ENCODE measurements at places on chromosomes 16 and 17.

DNA sequence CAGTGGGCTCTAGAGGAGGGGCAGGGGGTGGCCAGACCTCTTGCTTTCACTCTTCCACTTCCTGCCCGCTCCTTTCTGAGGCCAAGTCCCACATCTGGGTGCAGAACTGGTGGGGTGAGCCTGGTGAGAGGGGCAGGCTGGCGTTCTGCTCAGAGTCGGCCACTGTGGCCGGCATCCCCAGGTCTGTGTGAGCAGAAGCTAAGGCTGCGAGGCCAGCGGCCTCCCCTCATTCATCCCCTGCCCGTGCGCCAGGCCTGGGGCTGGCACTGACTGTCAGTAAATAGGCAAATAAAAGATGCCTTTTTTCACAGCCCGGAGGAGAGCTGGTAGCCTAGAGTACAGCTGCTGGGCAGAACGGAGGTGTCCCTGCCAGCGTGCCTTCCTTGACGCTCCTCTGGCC lies 1.2 kb downstream of the DEF8 start:
- DNase-seq = no peak

- DNase-seq = no peak
Measured at GRCh38 chr17:72654706-72655105, 437.8 kb downstream of the SLC39A11 start.

- peak; percentile 41 for DNase-seq
Measured at GRCh38 chr16:89956505-89957215, 8.1 kb downstream of the DEF8 start.

- no peak for DNase-seq
Measured at GRCh38 chr16:49590166-49590871, 216.7 kb downstream of the C16orf78 start.

DNA sequence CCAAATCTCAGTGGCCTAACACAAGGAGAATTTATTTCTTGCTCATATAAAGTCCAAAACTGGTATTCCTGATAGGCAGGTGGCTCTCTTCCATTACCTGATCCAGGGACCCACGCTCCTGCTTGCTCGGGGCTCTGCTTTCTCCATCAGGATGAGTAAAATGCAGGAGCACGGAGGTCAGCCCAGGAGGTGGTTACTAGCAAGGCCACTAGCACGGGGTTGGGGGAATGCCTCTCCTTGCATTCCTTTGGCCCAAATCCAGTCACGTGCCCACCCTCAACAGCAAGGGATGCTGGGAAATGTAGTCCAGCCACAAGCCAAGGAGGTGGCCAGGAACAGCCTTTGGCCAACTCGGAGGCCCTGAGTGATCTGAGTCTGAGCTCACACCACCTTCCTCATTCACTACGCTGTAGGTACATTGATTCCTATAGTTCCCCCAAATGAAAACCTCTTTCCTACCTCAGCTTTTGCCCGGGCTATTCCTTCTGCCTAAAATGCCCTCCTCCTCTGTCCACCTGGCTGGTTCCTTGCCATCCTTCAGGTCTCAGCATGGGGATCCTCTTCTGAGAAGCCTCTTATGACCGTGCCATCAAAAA lies 38.3 kb upstream of the HAPSTR1 start:
- peak; percentile 70 for DNase-seq

DNA sequence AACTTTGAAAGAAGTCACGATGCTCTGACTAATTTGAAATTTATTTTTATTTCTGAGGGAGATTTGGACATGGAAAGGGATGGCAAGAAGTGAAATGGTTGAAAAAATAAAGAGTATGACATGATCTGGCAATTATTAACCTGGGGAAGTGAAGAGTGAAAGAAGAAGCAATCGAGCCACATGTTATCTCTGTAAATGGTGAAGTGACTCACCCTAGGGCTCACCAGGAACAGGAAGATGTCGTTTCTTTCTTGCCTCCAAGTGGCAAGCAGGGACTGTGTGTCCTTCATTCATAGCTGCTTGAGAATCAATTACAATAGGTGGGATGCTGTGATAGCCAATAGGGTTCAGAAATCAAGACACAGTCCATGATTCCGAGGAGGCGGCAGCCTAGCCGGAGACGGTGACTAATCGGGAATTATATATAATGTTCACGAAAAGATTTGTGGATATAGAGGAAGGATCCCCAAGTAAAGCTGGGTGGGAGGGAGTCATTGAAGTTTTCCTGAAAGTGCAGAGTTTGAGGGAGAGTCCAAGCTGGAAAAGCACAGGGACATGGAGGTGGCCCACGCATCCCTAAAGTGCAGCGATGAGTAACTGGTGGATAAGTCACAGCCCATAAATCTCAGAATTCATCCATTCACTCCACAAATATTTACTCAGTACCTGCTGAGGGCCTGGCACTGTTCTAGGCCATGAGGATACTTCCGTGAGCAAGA lies 18.2 kb upstream of the KRT20 start:
- DNase-seq = peak; percentile 53

DNA sequence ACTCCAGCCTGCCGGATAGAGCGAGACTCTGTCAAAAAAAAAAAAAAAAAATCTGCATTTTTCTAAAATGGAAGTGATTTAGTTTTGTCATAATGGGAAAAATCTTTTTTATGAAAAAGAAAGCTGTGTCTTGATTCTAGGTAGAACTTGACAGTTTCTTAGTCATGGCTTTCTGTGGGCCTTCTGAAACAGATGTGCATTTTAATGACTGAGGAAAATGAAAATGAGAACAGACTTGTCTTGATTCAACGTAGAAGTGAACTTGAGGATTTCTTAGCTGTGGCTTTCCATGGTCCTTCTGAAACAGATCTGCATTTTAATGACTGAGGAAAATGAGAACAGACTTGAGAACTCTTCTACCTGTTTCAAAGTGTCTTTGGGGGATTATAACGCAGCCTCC lies 171.7 kb downstream of the VPS53 start:
- DNase-seq = no peak

DNA sequence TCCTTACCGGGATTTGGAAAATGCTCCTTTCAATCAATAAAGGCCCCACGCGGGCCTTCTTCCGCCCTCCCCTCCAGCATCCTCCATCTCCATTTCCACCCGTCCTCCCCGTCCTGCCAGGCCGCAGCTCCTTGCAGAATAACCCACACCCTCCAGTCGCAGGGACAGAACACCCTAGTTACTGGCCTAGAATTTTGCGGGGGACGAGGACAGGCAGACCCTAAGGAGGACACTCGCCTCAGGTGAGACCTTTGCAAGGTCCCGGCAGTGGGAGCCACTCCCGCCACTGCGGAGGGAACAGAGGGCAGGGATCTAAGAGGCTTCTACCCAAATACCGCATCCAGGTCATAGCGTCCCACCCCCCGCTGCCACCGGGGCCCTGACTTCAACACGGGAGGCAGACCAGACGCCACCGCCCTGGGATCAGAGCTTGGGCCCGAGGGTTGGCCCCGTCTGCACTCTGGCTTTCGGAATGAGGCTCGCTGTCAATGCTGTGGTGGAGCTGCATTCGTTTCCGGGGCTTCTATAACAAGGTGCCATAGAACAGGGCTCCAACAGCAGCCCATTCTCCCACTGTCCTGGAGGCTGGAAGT lies 26.8 kb downstream of the SLC25A10 start:
- DNase-seq = no peak

DNA sequence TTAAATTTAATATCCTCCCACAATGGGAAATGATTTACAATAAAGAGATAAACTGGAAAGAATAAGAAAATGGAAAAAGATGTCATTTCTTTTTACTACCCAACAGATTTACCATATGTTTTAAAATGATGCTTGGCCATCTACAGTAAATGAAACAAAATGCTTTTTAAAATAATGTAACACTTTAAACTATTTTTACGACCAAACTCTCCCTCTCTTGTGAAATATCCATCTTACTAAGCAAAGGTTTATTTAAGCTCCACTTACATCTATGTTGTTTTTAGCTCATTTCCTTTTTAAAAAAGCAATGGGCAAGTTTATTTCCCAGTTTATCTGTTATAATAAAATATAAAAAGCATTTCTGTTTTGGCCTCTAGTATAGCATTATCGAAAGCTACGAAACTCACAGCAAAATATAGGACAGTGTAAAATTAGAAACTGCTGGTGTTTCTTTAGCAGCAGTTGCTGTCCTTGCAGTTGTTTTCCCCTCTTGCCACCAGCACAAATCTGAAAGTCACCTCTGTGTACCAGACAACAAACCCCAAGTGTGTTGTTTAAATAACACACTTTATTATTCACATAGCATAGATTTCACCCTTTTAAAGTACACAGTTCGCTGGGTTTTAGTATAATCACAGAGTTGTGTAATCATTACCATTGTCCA lies 195.1 kb downstream of the CDRT15L2 start:
- no peak for DNase-seq

DNA sequence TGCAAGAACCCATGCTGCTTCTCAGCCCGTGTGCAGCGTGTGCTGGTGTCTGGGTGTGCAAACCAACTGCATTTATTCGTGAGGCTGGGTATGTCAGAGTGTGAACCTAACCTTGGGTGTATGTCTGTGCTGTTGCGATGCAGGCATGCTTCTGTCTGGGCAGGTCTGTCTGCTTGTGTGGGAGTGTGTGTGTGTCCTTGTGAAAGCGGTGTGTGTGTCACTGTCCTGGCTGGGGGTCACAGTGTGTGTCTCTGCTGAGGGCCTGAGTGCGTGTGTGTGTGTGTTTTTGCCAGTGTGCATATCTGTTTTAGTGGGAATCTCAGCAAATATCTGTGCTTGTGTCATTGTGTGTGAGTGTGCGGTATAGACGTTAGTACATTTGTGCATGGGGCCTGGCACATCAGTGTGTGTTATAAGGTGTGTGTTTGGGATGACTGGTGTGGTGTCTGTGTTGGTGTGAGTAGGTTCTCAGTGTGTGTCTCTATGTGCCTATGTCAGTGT lies 121.8 kb downstream of the CYLD start:
- no peak for DNase-seq

GRCh38 chr16:80936410-80936809 lies 70.3 kb downstream of the CMC2 start:
- DNase-seq = no peak

DNA sequence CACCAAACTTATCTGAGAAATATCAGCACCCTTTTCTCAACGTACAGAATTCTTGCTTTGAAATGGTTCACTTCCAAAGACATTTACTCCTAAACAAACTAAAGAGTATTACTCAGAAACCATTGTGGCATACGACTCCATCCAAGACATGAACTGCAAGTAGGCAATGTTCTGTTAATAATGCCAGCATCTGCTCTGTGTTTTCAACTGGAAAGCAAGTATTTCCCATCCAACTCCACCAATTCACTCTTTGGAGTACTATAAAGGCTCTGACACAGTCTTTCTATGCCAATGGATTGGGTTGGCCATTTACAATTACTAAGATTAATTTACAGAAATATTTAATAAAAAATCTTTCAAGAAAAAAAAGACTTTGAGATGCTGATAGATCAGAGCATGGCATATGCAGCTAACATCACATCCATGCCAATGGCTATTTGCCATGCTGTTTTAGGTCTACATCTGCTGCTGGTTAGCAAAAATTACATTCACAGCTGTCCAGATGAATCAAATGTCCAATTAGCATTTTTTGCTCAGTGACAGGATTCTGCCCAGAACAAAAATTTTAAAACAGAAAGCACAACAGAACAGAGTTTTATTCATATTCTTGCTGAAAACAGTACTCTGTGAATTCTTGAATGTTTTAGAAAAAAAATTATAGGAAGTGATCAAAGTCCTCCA lies 65.9 kb upstream of the HLF start:
- no peak for DNase-seq

DNA sequence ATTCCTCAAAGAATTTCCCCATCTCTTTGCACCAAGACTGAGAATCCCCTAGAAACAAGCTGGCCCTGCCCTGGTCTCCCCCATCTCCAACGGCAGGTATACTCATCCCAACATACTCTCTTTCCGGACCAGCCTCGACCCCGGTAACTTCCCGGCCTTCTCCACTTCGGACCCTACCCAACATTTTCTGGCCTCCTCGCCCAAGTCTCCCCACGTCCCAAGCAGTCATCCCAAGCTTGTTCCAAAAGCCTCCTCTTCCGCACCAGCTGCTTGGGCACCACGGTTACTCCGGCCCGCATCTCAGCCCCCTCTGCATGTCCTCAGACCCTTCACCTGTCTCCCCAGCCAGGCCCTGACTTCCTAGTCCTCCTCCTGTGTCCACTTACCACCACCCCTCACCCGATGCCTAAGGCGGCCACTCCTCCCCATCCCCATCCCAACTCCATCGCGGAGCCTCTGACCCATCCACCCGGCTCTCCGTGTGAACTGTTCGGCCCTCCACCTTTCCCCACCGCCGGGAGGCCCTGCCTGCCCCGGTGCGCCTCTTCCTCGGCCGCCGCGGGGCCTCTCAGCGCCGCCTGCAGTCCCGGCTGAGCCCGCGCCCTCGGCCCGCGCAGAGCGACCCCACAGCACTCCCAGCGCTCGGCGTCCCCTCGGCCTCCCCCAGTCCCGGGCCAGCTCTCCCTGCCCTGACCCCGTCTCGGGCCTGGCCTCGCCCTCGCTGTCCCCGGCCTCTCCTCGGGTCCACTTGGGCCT lies 994 bp downstream of the PITPNA start:
- peak; percentile 31 for DNase-seq

DNA sequence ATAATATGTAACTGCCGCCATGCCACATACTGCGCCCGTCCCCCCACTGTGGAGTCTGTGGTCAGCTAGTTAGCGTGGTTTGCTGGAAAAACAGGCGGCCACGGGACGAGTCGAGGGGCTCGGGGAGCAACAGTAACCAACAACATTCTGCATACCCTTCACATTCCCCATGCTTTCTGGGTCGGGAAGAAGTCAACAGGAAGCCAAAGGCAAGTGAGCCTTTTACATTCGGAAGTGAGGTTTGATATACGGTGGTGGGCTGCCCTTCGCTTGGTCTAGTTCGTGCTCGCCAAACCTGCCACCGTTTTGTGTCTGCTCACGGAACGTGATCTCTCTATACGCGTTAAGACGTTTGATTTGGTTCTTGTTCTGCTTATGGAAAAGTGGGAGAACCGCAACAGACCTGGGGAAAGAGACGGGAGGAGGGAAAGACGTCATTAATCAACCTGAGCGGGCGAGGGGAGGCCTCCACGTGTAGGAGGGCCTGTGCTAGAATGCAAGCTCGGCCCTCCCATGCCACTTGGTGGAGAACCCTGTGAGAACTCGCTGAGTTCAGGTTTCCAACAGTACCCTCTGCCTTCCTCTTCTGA lies 28.9 kb upstream of the CFAP20 start:
- no peak for DNase-seq

DNA sequence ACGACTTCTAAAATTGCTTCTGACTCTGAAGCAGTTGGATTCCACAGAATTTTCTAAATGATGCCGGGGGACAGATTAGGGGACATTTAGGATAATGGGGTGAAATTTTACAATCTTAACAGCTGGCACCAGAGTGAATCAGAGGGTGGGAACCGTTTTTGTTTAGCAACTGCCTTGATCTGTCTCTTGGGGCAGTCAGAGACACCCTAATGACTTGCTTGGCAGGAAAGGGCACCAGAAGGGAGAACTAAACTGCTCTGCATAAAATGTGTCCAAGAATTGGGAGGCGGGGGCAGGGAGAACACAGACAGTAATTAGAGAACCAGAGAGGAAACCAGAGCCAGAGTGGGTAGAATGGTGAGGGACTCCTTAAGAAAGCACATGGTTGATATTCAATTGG lies 6.1 kb upstream of the ABCC12 start:
- DNase-seq = no peak

DNA sequence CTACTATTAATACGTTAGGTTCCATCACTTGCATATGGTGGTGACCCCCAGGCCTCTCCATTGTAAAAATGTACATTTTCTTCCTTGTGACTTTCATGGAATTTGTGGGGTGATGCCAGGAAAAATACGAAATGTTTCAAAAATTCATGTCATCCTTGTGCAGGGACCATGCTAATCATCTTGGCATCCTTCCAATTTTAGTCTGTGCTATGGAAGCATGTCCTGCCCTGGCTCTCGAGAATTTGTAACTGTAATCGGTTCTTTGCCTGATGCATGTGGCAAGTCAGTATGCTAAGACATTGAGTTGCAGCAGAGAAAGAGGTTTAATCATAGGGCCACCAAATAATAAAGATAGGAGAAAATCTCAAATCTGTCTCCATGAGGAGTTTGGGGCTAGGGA lies 14.3 kb upstream of the GINS3 start:
- no peak for DNase-seq
